Stimulated activated CD4-positive, alpha-beta T cell treated with anti-CD3 and anti-CD28 coated beads, Interleukin-4, amount 100 ng/mL, for 48 hours (primary cell): ENCODE measurements at places on chromosomes 7 and 10.

DNA sequence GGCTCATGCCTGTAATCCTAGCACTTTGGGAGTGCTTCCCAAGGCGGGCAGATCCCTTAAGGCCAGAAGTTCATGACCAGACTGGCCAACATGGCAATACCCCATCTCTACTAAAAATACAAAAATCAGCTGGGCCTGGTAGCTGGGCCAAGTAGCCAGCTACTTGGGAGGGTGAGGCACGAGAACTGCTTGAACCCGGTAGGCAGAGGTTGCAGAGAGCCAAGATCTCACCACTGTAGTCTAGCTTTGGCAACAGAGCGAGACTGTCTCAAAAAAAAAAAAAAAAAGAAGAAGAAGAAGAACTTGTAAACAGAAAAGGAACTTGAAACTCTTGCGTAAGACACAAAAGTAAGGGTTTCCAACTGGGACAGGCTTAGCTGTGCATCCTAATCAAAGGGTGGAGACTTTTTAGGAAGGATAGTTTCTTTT, 5.6 kb upstream of the IFIT2 start:
- no peak for DNase-seq

DNA sequence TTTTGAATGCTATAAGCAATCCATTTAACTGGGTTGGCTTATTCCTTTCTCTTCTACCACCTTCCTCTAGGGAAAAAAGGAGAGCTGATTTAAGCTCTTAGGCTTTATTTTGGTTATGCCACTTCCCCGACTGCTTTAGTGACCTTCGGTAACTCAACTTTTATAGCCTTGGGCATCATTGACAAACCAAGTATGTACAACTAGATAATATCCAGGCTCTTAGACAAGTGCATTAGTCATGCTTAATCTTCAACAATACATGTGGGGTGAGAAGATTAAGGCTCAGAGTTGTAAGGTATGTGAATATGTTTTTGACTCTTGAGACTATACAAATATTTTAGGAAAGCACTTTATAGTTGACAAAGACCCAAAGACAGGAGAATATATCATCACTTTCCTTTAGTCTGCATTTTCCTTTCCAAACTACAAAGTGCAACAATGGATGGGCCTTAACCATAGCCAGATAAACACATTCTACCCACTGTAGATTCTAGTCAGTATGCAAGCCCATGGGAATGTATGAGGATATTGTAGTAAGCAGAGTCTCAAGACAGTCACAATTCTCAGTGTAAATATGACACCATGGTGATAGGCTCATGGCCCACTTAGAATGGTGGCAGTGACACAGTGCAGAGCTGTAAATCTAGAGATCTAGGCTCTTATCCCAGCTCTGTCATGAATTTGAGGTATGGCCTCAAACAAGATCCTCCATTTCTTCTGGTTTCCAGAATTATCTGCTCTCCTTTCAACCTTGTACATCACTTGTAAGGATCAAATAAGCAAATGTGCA, 1117.3 kb downstream of the SORCS3 start:
- DNase-seq = no peak

- no peak for DNase-seq
Measured at GRCh38 chr7:83040484-83040883, 122.2 kb downstream of the PCLO start.

- DNase-seq = no peak
Measured at GRCh38 chr10:123357421-123357930, 203.3 kb downstream of the BUB3 start.

GRCh38 chr10:88835910-88836221, 15.8 kb downstream of the ANKRD22 start:
- DNase-seq = no peak
